ENCODE measurements at places on chromosomes 12 and 14.

DNA sequence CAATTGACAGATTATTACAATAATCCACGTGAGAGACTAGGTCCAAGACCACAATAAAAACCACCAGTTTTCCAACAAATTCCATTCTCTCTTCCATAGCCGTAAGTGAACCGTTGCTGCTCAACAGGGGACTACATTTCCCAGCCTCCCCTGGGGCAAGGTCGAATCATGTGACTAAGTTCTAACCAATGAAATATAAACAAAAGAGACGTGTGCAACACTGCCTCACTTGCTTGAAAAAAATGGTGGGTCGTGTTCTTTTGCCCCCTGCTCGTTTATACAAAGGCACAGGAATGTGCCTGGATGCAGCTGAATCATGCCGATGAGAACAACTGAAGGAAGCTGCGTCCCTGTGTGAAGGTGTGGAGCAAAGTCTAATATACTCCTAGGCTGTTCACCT, 51.1 kb downstream of the HSPB8 start:
- DNase-seq: no peak

DNA sequence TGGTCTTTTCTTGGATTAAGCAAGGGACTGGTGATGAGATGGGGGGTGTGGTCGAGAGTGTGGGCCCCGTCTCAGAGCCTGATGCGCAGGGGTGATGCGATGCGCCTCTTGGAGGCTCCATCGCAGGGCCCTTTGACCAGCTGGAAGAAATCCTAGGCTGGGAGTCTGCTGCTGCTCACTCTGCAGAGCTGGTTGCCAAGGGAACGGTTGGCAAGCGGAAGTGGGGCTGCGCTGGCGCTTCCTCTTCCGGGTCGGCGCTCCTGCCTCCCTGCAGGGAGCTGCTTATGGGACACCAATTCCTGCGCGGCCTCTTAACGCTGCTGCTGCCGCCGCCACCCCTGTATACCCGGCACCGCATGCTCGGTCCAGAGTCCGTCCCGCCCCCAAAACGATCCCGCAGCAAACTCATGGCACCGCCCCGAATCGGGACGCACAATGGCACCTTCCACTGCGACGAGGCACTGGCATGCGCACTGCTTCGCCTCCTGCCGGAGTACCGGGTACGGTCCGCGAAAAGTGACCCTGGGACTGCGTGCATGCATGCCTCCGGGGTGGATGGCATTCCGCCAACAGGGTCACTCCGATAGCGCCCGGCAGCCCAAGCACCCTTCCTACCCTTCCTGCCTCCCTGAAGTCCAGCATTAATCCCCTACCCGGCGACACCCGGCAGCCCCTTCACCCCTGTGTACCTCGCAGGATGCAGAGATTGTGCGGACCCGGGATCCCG, at the start of gene MYG1:
Gene MYG1 (plus strand): TSS at position 242 of the 727 bp plus-strand sequence. CDS start 43 bp downstream, at position 285.
- peak; percentile 80 for DNase-seq

DNA sequence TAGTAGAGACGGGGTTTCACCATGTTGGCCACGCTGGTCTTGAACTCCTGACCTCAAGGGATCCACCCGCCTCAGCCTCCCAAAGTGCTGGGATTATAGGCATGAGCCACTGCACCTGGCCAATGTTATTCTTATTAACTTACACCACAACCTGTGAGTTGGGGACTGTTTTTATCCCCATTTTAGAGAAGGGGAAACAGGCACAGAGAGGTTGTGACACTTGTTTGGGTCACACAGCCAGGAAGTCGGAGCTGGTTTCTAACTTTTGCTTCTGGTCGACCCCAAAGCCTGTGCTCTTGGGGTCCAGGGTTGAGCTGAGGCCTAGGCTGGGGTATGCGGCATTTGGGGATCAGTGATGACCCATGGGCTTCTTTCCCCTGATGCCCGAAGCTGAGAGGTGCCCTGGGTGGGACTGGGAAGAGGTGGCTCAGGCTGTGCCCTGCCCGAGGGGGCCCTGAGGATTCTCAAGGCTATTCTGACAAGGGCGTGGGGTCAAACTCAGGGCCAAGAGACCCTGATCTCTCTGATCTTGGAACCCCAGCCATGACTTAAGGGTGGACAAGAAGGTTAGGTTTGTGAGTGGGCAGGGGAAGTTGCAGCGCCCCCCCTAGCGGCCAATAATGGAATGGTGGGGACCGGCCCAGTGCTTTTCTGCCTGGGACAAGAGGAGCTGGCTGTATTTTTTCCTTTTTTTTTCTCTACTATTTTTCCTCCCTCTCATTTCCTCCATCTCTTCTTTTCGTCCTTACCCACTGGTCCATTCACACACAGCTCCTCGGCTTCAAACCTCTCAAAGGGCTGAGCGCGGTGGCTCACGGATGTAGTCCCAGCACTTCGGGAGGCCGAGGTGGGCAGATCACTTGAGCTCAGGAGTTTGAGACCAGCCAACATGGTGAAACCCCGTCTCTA, 3.0 kb downstream of the SDSL start:
- peak; percentile 35 for DNase-seq

GRCh38 chr14:104726600-104727451, 2.8 kb downstream of the ADSS1 start:
- no peak for DNase-seq

DNA sequence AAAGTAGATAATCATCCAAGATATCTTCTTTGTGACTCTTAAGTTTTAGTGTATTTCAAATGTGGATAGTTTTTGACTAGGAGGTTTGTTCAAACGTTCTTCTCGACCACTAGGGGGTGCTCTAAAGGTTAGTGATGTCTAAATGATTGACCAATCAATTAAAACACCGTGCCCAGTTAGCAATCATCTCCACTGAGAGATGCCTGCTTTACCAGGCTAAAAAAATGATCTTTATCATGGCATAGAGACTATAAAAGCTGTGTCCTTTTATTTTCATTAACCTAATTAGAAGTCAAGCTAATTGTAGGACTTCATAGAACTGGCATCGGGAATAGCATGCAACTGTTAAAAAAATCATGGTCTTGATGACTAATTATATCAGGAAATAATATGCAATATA, 153.9 kb downstream of the PRKCH start:
- no peak for DNase-seq

DNA sequence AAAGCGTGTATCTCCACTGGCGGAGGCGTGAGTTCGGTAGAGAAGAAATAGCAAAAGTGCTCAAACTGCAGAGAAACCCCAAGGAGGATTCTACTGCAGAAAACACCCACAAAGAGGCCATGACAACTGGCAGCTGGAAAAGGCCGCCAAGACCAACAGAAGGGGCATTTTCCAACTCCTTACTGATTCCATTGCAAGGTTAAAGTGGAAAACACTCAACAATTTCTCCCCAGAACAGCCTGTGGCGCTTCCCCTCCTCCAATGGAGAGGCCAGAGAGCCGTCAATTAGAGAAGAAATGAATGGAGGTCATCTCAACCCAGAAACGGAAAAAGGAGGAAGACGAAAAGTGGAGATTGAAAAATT, 618 bp upstream of the ANKRD52 start:
- DNase-seq: no peak

- no peak for DNase-seq
Observed at GRCh38 chr14:51087031-51087441, 7.9 kb downstream of the TRIM9 start.

- DNase-seq: no peak
Observed at GRCh38 chr12:40300490-40300889, 75.7 kb downstream of the LRRK2 start.

GRCh38 chr14:88983755-88984154, 159.3 kb downstream of the TTC8 start:
- no peak for DNase-seq

Measured in stimulated activated naive B cell treated with anti-CD40 and anti-IgM and Interleukin-4, amounts not matched to agents 10 μg/mL and 1 μg/mL and 100 μg/mL, for 72 hours (primary cell).